Activated effector memory CD4-positive, alpha-beta T cell treated with anti-CD3 and anti-CD28 coated beads, Interleukin-2, amount 50 U/mL, for 16 hours (primary cell): ENCODE measurements at places on chromosomes 4 and X.

- DNase-seq = no peak
Observed at GRCh38 chrX:154408659-154409221, 314 bp downstream of the DNASE1L1 start.

DNA sequence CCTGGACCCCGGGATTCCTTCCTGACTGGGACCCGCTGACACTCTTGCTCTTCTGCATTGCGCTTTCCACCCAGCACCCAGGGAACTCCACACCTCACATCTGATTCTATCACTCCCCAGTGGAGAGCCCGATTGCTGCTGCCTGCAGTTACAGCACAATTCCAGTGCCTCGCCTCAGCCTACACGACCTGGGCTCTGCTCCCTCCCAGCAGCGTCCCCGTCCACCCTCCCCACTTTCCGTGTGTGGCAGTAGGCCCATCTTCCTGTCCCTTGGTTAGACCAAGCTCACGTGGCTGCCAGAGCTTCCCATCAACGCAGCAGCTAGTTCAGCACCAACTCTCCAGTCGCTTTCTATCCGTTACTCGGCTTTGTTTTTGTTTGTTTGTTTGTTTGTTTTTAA, 66.6 kb upstream of the SORBS2 start:
- DNase-seq = no peak

DNA sequence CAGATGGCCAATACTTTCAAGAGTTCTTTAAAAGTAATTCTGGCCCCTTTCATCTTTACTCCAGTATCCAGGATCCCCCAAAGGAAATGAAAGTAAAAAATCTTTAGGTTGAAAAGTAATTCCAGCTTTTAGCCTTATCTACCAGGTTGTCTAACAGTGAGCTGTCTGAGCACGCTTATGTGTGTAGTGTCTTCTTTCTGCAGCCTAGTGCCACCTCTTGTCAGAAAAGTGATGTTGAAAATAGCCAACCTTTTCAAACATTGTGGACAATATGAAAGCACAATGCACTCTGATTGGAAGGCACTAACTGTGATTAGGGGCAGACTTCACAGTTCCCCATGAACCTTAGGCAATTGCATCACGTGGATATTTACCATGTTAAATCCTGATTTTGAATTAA, 92.1 kb downstream of the RELL1 start:
- DNase-seq = no peak

GRCh38 chr4:86935853-86936733, 1.3 kb downstream of the AFF1 start:
- DNase-seq = peak; percentile 91

GRCh38 chr4:56730097-56730496, 49.0 kb upstream of the HOPX start:
- DNase-seq = no peak

GRCh38 chrX:95893636-95894035, 791.0 kb upstream of the DIAPH2 start:
- no peak for DNase-seq

- no peak for DNase-seq
Observed at GRCh38 chr4:2253160-2254084, 8.5 kb downstream of the MXD4 start.
